Activated naive CD4-positive, alpha-beta T cell treated with anti-CD3 and anti-CD28 coated beads, Interleukin-2, amount 10 ng/mL, durations not matched to agents 5 hours and 36 hours (primary cell): ENCODE measurements at places on chromosomes 7 and 10. TPM values are rescaled to one million over a fixed set of nuclear protein-coding genes. Genes with fewer than 3 reads are reported as not detected.

ATG9B gene
- total RNA-seq, result 14.4 TPM

PTER gene
- total RNA-seq, result 17.6 TPM

FAM25A gene
- not detected for total RNA-seq

ZNF32 gene
- 23.4 TPM for total RNA-seq

ZNF37A gene
- 19.1 TPM for total RNA-seq

SPDYE6 gene
- not detected for total RNA-seq

GIMAP8 gene
- total RNA-seq, result 41.1 TPM

C10orf62 gene
- not detected for total RNA-seq

AGAP4 gene
- total RNA-seq, result 18.4 TPM

ENO4 gene
- total RNA-seq, result not detected

MSMB gene
- not detected for total RNA-seq

UCMA gene
- total RNA-seq, result not detected

WNT16 gene
- total RNA-seq, result not detected
